Chondrocyte (in vitro differentiated cells): ENCODE measurements at places on chromosomes 4 and X. TPM values are rescaled to one million over a fixed set of nuclear protein-coding genes. Genes with fewer than 3 reads are reported as not detected.

- H3K27ac ChIP-seq: peak overlapping the region; percentile 36
- H3K27me3 ChIP-seq: no peaks in the 10 kb centered on the region
- no peaks in the 10 kb centered on the region for H3K36me3 ChIP-seq
- no peak for DNase-seq
Observed at GRCh38 chr4:3436798-3437581, 4.8 kb upstream of the HGFAC start.

GRCh38 chr4:150447356-150447755 lies 134.6 kb upstream of the MAB21L2 start:
- no peak overlapping the region for H3K4me3 ChIP-seq
- no peak for DNase-seq
- peaks cover 2% of the 10 kb centered on the region for H3K36me3 ChIP-seq

DNA sequence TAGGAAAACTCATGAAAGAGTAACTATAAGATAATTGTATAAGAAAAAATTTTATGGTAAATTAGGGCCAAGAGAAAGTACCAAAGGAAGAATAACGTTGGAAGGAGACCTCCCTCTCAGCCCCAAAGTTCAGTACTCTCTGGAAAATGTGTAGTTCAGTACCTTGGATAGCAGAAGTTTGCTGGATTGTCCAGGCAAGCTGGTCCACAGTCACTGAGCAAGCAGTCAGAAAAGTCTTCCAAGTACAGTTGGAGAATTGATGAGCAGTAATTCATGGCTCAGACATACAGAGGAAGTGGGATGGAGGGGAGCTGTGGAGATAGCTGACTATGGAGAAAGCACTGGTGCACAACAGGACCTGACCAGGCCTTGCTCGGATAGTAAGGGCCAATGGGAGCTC lies 598.2 kb upstream of the NDST4 start:
- H3K4me3 ChIP-seq: no peak overlapping the region
- no peak overlapping the region for H3K27ac ChIP-seq
- H3K27me3 ChIP-seq: peaks cover 3% of the 10 kb centered on the region

- H3K27ac ChIP-seq: no peak overlapping the region
- no peak overlapping the region for H3K4me3 ChIP-seq
- H3K4me1 ChIP-seq: peaks cover 3% of the 10 kb centered on the region
- H3K36me3 ChIP-seq: no peaks in the 10 kb centered on the region
- DNase-seq: no peak
- H3K27me3 ChIP-seq: no peaks in the 10 kb centered on the region
Observed at GRCh38 chr4:123438031-123438430, 41.4 kb downstream of the SPRY1 start.

DNA sequence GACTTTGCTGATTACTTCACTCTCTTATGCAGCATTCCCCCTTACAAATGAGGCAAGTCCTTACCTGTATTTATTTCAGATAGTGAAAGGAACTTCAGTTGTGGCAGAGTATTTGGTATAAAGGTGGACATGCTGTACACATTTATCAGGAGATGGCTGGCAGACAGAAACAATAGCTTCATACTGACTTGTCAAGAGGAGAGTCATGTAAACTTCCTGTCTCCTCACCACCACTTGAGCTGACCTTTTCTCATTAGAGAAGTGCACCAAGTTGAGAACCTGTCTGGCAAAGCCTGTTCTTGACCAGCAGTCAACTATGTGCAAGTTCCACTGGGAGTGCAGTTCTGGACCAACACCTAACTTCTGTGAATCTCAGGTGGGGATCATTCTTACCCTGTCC lies 80.8 kb downstream of the LARP1B start:
- no peak overlapping the region for H3K27ac ChIP-seq
- H3K36me3 ChIP-seq: peaks cover 16% of the 10 kb centered on the region
- no peak overlapping the region for H3K4me3 ChIP-seq
- H3K27me3 ChIP-seq: no peaks in the 10 kb centered on the region

The DTHD1 gene
- total RNA-seq: not detected in 3 replicates
